ENCODE measurements at places on chromosomes 11 and 22.
A peak's percentile ranks its signal among the peaks of the same experiment; 100 is the strongest.

GRCh38 chr11:34891611-34892010 is 24.6 kb downstream of the APIP start:
- no peak for DNase-seq

- DNase-seq: no peak
Observed at GRCh38 chr11:27319072-27319471, 43.9 kb downstream of the CCDC34 start.

DNA sequence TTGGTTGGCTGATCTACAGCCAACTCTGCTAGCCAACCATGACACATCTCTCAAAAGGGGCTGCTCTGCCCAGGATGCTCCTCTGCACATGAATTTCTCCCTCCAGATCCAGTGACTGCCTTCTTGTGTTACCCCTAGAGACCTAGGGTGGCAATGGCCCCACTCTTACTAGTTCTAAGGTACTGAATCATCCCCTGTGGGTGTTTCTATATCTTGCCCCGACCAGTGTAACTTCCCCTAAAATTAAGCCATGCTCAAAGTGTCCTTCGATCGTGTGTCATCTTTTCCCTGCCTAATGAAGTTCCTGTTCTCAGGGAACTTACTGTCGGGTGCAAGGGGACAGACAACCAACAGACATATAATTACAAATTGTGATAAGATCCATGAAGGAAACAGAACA is 113.3 kb downstream of the FAM76B start:
- DNase-seq: no peak

DNA sequence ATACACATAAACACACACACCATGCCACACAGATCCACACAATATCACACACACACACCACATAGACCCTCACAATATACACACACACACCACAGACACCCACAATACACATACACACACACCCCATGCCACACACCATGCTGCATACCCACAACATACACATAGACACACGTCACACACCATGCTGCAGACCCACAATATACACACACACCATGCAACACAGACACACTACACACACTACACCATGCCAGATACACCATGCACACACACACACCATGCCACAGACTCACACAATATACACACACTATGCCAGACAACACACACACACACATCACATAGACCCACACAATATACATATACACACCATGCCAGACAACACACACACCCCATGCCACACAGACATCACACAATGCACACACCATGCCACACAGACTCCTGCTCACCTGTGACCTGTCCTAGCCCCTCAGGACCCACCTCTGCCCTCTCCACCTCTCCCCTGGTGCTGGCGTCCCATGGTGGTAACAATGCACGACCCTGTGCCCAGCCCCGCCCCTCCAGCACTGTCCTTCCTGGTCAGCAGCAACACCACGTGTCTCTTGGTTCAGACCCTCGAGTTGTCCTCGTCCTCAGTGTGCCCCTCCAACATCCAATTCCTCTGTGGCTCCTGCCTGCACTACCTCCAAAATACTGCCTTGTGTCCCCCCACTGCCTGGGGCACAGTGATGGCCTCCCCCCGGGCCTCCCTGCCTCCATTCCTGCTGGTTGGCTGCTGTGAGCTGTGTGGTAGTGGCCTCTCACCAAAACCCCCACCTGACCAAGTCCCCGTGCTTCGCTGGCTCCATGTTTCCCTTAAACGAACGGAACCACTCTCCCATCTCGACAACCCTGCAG is 23.7 kb upstream of the RFPL3 start:
- peak; percentile 8 for DNase-seq

GRCh38 chr11:102625177-102625576 is at the start of gene MMP20:
TSS of gene MMP20 (minus strand) at chr11:102625332. CDS start at chr11:102625319, 13 bp downstream.
- DNase-seq: no peak

DNA sequence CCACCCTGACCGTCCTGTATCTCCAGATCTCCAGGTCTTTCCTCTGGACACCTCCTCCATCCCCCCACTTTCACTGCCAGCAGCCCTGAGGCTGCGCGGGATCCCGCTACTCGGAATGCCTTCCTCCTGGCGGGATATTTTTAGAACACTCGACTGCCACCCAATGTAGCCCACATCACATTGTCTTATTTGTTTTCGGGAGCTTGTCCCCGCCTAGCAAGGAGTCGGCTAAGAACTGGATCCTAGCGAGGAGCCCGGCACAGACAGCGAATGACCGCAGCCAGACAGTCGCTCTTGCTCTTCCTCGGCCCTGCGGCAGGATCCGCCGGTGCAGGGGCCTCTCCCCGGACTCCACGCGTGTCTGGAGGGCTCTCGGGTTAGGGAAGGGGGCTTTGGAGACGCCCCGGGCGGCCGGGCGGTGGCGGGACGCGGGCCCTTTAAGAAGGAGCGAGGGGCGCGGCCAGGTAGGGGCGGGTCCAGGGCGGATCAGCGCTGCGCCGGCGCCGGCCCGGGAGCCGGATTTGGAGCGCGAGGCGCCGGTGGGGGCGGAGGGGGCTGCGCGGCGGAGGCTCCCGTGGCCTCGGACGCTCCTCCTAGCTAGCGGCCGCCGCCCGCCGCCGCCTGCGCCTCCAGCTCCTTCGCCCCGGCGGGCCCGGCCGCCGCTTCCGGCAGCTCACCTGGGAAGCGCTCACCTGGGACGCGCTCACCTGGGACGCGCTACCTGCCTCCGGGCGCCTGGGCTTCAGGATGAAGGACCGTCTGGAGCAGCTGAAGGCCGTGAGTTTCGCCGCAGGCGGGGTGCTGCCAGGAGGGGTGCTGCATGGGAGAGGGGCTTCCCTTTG is at the start of gene STX3:
Gene STX3 (plus strand): TSS at position 518 of the 842 bp plus-strand sequence. CDS start 230 bp downstream, at position 748.
- DNase-seq: peak; percentile 87
